ENCODE measurements at places on chromosomes 2 and 18. TPM values are rescaled to one million over a fixed set of nuclear protein-coding genes. Genes with fewer than 3 reads are reported as not detected.

Gene RPL37A
- total RNA-seq, result 2,609 TPM

Gene MARCHF7
- 104 TPM for total RNA-seq

DNA sequence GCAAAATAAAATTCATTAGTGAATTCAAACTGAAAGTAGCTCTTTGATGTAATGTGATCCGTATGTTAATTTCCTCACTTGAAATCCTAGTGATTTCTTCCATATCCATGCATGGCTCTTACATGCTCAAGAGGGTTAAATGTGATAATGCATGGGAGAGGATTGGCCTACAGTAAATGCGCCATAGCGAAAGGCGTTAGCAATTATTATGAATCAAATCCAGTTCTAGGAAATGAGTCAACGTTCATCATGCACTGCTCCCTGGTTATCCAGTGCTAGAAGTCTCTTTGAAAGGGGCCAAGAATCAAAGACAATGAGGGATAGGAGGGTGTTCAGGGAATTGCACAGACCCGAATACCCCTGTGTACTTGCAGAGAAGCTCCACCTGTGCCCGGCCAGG, 101.4 kb upstream of the RASGRP3 start:
- peak; percentile 49 for DNase-seq

Gene GATA6
- 19.0 TPM for total RNA-seq

- DNase-seq, result no peak
Measured at GRCh38 chr2:50765590-50765989, 266.3 kb downstream of the NRXN1 start.

- DNase-seq, result no peak
Measured at GRCh38 chr2:240423788-240424191, 11.7 kb upstream of the GPC1 start.

- peak; percentile 63 for DNase-seq
Measured at GRCh38 chr18:45775241-45775676, 50.2 kb upstream of the SIGLEC15 start.

Measured in Daoy (cell line).